ENCODE measurements at places on chromosomes 7 and 10.

DNA sequence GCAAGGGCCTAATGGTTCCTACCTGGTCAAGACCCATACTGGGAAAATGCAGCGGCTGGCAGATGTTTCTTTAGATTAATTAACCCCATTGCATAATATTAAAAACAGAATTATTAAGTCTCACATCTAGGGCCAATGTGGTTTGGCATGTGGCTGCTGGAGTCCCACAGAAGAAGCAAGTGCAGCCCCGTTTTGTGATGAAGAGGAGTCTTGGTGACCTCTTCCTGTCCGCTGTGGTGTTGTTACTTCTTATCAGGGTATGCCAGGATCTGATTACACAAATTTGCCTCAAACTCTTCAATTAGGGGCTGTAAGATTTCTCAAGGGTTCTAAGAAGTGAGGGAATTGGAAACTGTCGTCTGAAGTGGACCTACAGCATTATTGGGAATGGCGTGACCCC, 240.3 kb downstream of the SEC23IP start:
- DNase-seq, result no peak

DNA sequence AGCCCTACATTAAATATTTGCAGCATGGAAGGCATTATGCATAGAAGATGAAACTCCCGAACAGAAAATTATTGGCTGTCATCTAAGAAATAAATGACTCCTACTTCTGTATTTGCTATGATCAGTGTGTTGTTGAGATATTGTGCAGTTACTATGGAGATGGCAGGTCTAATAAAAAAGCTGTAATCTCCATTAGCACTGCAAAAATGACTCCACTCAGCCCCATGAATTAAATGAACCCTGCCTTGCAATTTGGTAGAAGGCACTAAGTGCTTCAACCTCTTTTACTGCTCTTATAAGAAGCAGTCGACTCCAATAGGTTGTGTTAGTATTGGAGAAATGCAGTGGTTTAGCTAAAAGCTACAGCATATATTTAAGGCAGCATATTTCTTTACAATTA, 290.0 kb upstream of the PHYHIPL start:
- no peak for DNase-seq

DNA sequence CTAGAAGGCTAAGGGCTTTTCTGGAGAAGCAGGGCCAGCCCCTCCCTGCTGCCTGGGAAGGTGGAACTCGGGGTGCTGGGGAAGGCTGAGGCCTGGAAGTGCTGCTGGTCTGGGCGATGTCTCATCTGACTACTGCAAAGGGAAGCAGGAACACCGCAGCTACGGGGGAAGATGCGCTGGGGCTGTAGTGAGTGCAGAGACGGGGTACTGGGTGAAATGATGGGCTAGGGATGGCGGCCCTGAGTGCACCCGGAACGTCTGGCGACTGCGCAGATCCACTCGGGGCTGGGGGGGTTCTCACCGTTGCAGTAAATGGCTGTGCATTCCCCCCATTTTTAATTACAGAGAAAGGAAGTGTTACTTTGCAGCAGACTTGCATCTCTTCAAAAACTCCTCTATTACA, 195.4 kb upstream of the ADARB2 start:
- no peak for DNase-seq

DNA sequence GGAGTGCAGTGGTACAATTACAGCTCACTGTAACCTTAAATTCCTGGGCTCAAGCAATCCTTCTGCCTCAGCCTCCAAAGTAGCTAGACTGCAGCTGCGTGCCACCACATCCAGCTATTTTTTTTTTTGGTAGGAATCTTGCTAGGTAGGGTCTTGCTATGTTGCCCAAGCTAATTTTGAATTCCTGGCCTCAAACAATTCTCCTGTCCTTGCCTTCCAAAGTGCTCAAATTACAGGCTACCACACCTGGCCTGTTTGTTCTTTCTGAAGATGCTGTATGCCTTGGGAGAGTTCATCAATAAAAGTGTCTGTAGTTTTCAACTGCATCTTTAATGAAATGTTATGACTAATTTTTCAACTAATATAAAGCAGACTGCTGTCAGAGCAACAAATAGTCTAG, 452 bp downstream of the SAMD9 start:
- no peak for DNase-seq

DNA sequence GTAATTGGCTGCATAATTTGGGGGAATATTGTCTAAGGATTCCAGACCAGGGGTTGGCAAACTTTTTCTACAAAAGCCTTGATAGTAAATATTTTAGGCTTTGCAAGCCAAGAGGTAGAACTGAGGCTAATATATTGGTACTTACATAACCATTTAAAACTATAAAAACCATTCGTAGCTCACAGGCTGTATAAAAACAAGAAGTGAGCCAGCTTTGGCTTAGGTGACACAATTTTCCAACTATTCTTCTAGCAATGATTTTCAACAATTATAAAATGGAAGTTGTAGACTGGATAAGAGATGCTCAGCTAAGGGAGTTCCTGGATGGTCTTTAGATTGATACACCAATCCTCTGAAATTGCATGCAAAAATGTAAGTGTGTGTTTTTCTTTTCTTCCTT, 1.4 kb downstream of the GPR141 start:
- DNase-seq, result no peak

DNA sequence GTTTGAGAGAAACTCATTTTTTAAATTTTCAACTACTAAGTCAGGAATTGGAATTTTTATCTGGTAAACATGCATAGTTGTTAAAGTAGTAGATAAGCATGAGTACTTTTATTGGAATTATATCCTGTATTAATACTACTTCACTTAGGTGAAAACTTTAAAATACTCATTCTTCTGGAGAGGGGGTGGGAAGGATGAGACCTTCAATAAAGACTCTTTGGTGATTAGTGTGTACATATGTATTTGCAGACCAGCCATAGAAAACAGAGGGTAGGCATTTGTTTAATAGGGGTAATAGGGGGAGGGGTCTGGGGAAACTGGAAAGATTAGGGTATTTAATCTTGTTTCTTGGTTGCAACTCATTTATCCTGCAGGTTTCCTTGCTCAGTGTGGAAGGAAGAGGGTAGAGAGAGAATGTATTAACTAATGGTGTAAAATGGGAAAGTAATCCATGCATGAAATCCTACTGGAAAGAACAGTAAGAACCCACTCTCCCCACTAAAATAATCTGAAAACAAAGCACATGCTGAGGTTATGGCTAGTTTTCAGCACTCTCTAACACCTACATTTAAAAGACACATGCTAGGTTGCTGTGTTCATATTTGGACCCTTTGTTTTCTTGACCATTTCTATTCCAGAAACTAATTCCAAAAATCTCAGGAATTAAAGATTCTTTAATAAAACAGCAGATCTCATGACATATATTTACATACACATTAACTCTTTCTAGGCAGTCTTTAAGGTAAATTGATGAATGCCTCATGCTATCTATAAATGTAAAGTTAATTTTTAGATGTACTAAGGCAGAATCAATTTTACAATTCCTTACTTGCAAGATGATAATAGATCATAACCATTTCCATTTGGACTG, 6.2 kb upstream of the IGF2BP3 start:
- DNase-seq, result no peak

DNA sequence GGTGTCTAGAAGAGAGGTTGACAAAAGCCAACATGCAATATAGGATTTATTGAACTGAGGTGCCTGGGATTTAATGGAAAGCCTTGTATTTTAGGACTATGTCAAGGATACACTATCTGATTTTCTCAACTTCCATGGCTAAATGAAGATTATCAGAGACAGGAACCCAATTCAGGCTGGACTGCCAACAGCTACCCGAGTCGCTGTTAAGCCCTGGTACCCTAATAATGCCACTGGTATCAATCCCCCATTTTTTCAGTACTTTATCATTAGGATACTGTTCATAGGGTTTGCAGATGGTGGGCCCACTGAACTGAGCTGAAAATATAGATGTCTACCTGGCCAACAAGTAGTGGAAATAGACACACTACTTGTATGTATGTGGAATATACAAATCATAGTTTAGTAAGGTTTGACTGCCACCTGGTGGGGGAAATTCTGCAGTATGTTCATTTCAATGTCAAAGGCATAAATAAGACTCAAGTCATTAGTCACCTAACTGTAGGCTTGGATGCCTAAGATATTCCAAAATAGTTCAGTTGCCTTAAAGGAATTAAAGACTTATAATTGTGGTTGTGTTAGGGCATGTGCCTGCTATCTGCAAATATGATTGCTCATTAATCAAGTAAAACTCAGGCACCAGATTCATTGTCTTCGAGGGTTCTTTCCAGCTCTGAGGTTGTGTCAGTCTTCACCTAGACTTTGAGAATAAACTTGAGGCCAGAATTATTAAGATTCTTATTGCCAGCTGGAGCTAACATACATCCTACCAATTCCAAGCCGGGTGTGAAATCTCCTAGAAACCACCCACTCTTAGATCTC, 34.1 kb upstream of the NOBOX start:
- DNase-seq, result no peak

DNA sequence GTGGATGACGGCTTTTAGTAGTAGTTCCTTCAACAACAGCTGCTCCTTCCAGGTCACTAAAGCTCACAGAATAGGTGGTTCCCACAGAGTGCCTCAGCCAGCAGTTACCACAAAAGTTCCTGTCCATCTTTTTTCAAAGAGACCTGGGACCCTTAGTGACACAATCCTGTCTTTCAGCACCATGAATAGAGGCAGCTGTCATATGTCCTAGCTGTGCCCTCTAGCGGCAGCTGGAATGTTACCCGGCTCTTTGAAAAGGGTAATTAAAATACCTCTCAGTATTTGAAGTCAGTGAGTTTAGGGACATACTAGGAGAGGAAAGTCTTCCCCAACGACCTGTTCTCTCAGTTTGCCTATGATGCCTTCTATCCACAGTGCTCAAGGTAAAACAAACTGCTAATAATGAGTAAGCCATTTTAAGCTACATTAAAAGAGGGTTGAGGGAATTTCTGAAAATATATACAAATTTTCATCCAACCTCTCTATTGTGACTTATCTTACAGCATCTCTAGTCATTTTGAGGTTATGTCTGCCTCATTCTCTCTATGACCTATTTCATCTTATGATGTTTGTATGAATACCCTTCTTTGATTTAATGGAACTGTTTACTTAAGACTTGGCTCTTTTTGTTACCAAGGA, 290.8 kb downstream of the NXPH1 start:
- DNase-seq, result no peak
